ENCODE measurements at places on chromosomes 4 and X.

GRCh38 chrX:107715331-107716117 is 60.1 kb downstream of the TSC22D3 start:
- DNase-seq = peak; percentile 29

DNA sequence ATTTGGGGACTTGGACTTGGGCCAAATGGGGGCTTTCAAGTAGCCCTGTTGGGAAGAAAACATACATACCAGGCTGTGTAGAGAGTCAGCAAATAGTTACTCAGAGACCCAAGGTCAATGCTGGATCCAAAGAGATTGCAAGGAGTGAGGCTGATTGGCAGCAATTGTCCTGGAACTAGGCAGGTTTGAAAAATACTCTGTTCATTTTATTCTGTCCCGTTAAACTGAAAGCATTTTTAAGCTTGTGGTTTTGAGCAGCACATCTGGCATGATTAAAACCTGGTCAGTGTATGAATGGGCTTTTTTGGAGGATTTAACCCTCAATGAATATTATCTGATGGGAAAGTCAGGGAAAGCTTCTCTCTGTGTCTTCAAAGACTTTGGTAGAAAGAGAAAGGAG is 294.3 kb upstream of the BOD1L1 start:
- no peak for DNase-seq

- peak; percentile 9 for DNase-seq
Observed at GRCh38 chr4:55396308-55397125, 760 bp downstream of the TMEM165 start.

DNA sequence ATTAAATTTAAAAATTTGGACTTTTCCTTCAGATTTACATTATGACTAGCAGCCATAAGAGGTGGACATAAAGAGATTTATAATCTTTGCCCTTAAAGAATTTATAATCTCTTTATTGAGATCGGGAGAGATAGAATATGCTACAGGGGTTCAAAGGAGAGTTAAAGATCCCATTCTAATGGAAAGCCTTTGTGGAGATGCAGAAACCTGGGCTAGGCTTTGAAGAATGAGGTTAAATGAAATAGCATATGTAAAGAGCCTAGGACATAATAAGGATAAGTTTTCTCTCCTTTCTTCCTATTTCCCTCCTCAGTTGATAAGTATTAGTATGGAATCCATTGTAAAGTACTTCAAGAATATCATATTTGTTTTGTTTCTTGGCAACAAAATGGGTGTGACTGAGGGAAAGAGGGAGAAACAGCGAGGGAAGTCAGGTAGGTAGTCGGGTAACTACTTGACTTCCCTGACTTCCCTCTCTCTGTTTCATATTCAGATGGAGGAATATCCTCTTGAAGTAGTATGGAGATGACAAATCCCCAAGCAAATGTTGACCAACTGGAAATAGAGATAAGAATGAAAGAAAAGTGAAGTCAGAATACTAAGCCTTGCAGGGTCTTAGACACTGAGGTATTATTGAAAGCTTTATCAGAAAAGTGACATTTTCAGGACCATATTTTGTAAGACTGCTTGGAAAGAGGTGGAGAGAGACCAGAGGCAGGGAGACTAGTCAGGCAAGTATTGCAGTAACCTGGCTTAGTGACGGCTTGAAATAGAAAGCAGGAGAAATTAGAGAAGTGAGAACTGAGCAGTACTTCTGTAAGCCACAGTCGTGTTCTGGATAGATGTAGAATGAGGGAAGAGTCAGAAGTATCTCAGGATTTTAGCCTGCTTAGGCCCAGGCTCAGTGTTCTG is 82.9 kb downstream of the PDLIM5 start:
- DNase-seq = no peak

DNA sequence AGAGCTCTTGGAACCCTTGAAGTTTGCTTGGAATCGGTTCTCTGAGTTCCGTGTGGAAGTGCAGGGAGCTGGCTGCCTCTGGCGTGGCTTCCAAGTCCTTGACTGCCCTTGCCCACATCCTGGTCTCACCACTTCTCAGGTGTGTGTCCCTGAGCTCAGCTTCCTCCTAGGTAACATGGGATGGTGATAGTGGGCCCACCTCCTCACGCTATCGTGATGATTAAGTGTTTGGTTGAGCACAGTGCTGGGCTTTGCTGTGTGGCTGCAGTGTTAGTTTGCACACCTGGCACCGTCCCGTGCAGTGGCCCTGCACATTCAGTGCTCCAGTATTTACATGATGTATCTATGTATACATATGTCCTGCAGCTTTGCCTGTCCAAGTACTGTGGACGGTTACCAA is 81.5 kb downstream of the CLDN34 start:
- no peak for DNase-seq

DNA sequence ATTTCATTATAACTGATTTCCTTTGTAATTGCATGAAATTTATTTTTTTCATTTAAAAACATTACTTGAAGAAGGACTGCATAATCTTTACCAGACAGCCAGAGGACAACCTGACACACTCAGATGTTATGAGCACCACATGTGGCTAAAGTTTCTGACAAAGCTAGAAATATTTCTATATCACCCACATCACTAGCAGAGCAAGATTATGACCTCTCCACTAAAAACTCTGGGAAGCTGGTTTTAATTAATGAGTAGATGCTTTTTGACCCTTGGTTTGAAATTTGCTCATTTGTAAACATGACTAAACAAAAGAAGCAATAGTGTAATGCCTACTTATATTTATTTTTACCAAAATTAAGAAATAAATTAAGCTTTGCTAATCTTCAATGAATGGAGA is 661.5 kb upstream of the EPHA5 start:
- DNase-seq = no peak

DNA sequence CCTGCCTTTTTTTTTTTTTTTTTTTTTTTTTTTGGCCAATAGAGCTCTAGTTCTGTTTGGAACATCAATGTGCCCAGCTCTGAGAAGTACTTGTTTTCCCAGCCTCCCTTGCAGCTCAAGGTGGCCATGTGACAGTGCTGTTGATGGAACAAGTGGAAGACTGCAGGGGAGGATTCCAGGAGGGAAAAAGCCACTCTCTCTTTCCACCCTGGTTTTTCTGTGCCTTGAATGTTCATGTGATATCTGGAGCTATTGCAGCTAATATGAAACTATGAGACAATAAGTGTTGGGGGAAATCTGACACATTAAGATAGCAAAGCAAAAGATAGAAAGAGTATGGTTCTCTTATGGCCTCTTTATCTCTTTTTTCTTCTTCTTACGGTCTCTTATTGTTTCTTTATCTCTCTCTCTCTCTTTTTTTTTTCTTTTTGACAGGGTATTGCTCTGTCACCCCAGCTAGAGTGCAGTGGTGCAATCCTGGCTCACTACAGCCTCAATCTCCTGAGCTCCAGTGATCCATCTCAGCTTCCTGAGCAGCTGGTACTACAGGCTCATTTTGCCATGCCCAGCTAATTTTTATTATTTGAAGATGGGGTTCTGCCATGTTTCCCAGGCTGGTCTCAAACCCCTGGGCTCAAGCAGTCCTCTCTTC is 192.0 kb upstream of the LNX1 start:
- no peak for DNase-seq

DNA sequence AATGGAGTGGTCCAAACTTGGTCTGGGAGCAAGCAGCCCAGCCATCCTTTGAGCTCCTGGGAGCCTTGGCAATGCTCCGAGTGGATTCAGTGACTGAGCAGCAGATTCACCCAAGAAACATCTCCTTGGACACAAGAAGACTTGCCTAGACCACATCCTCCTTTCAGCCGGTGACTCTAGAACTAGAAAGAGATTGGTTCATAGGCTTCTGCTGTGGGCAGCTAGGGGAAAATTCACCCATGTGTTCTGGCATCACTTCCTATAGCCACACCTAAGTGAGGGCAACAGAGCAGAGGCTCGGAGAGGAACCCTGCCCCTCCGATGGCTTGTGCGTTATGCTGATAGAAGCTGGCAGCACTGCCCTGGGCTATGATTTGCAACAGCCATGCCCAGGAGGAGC is 16.0 kb downstream of the ZNF275 start:
- DNase-seq = no peak
